ENCODE measurements at places on chromosomes 3 and 15.

DNA sequence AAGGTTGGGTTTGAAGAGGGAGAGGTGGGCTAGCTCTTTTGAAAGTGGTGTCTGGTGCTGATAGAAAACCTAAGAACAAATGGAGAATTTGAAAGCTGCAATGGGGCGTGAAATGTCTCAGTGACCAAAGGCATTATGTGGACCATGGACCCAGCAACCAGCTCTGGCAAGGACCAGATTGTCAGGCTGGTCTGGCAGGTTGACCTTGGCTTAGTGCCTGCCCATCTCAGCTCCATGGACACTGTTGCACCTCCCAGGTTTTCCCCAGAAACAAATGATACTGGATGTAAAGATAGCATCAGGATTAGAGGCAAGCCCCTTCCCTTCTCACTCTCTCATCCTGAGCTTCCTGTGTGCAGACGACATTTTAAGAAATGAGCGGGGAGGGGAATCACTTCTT lies 302.9 kb upstream of the LRRFIP2 start:
- no peak for DNase-seq

- DNase-seq = peak; percentile 18
Measured at GRCh38 chr15:29003191-29003839, 117.5 kb downstream of the APBA2 start.

DNA sequence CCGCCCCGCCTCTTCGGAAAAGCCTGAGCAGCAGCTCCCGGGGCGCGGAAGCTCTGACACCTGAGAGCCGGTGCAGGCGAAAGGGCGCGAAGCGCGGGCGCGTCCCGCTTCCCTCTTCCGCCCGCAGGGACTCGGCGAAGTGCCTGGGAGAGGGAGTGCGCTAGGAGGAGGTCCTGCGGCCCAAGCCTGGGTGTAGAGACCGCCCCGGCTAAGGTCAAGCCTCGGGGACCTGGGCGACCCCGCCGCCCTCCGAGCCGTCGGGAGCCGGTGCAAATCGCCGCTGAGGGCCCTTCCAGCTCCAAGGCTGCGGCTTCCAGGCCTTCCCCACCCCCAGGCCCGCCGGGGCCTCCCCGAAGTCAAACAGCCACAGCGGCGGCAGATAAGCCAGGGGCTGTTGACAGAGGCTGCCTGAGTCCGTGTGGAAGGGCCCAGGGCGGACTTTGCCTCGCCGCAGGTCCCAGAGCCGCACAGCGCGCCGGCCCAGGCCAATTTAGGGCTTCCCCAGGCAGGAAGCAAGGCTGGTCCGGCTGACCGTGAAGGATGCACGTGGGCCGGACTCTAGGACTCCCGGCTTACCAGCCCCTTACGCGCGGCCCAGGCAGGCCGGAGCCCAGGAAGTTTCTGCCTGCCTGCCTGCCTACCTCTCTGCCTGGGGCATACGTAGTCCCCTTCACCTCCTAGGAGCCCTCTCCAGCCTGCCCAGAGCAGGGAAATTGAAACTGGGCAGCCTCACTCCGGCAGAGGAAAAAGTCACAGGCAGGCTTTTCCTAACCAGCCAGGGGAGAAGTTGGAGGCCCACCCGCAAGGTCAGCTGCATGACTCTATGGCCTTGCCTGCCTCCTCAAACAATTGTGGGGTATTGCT lies 2.3 kb downstream of the ITPKA start:
- no peak for DNase-seq

- DNase-seq = no peak
Measured at GRCh38 chr3:124781476-124782376, 51.5 kb downstream of the UMPS start.

DNA sequence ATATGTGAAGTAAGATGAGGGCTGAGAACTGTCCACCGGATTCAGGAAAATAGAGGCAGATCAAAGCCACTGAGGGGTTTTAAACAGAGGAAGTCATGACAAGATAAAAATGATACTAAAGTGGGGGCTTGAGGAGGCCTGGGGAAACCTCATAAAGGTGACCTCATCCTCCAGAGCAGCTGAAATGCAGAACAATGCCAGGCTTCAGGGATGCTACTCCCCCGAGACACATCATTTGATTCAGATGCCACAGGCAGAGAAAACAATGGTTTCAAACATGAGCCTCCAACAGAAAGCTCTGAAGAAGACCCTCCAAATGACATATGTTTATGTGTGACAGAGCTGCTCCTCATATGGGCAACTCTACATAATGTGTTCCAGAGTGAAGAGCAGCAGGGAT lies 6.4 kb downstream of the CFAP20DC start:
- no peak for DNase-seq

- DNase-seq = no peak
Measured at GRCh38 chr3:140165781-140166180, 230.8 kb downstream of the CLSTN2 start.

- no peak for DNase-seq
Measured at GRCh38 chr3:116263842-116264545, 181.3 kb downstream of the LSAMP start.

DNA sequence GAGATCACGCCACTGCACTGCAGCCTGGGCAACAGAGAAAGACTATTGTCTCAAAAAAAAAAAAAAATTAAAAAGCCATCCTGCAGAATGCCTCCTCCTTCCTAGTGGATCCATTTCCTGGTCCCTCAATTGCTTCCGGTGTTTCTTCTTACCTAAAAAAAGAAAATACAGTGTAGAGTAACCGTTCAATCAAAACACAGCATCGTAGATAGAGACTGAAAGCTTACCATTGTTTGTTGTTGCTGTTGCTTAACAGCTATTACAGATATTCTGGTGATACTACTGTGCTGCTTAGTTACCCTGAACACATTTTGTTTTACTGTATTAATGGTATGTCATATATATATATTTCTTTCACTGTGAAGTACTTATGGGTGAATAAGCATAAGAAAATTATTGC lies 105.5 kb upstream of the LRRFIP2 start:
- DNase-seq = no peak

DNA sequence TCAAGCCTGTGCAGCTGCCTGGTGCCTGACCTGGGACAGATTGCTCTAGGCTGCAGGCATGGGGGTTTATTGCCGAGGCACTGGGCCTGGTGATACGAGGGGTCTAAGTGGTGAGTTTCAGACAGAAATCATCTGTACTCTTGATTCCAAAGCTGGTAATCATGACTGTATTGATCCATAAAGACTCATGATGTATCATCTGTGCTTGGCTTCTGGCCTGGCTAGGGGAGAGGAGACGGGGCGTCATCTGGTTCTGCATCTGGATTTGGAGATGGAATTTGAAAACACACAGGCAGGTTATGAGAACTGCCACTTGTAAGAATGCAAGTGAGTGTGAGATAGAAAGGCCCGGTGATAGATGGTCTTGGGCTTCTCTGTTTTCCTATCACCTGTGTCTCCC lies 337.4 kb upstream of the C2CD4B start:
- DNase-seq = no peak

DNA sequence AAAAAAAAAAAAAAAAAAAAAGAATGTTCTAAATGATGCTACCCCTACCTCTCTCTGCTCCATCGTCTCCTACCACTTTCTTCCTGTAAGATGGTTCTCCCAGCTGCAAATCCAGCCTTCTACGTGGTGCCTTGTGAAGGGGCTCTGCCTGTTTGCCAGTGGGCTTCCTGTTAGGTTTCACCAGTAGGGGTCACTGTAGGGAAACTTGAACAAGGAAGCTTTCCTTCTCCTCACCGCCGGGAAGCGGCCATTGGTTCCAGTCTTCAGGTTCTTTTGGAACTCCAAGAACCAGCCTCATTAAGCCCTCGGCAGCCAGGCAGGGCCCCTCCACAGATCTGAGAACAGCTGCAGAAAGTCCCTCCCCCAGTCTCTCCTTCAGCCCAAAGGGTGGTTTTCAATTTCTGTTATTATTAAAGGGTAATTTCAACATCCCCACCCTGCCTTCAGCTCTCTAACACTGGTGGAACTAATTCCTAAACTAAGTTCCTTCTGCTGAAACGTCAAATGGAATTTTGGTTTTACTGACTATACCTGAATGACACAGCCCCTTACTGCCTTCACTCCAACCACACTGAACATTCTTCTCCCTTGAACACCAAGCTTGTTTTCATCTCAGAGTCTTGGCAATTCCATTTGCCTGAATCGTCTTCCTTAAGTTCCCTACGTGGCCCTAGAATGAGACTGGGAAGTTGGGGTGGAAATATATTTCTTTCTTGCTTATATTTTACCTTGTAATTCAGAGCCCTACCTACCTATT lies 13.5 kb downstream of the MCCC1 start:
- DNase-seq = peak; percentile 29

GRCh38 chr3:140097874-140098635 lies 163.1 kb downstream of the CLSTN2 start:
- DNase-seq = no peak

DNA sequence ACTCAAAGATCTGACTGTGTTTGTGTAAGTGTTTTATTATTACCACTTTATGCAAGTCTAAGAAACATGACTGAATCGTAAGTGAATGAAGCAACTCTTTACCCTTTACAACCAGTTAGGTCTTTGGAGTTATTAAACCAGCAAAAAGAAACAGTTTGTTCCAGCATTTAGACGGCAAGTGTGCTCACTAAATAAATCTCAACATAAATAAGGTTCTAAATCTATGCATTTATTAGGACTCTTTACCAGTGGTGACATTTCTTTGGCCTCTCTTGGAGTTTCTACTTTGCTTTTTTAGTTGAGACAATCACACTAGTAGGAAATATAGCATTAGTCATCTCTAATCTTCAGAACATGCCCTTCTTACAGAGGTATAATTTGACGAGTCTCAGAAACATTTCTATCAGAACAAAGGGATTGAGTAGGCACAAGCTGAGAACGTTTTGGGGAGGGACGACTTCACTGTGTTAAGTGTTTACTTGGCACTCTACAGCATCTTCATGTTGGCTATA lies 739.9 kb upstream of the NR2F2 start:
- DNase-seq = no peak

DNA sequence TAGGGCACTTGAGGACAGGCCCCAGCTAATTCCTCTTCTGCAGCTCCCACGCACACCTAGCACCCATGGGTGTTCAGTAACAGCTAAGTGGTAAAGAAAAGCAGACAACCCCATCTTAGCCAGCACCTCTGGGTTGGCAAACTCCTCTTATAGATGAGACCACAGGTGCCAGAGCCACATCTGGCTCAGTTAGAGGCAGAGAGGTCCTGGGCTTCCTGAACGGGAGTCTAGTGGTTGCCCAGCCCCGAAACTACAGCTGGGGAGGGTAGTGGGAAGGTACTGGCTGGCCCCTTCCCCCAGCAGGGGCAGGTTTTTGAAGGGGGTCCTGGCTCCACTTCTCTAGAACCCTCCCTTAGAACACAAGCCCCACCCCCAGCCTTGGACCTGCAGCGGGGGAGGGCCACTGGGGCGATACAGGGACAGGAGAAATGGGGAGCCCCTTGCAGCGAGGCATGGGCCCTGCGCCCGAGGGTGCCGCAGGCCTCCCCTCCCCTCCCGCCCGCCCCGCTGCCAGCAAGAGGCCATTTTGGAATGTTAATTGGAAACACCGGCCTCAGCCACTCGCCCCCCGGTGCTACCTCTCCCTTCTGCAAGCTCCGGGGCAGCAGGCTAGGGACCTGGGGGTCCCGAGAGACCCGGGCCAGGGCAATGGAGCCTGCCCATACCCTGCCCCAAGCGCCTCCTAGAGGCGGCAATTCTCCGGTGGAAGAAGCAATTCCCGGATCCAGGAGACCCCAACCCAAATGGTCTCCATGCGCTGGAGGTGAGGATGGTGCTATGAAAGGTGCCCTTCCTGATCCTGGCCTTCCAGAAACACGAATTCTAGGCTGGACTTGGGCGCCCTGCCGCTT lies 1.5 kb downstream of the DUSP7 start:
- DNase-seq = peak; percentile 43

- DNase-seq = peak; percentile 18
Measured at GRCh38 chr3:197289726-197290125, 8.7 kb downstream of the DLG1 start.

- DNase-seq = no peak
Measured at GRCh38 chr3:49641292-49641691, 32.9 kb upstream of the APEH start.

- DNase-seq = no peak
Measured at GRCh38 chr15:84937144-84937543, 44.5 kb upstream of the PDE8A start.

GRCh38 chr3:134833453-134834163 lies 38.5 kb downstream of the EPHB1 start:
- no peak for DNase-seq

- no peak for DNase-seq
Measured at GRCh38 chr3:122246199-122246598, 62.7 kb downstream of the CASR start.

- DNase-seq = no peak
Measured at GRCh38 chr3:137332297-137332696, 374.5 kb downstream of the IL20RB start.

- DNase-seq = peak; percentile 31
Measured at GRCh38 chr15:38530113-38530512, 34.5 kb downstream of the RASGRP1 start.

DNA sequence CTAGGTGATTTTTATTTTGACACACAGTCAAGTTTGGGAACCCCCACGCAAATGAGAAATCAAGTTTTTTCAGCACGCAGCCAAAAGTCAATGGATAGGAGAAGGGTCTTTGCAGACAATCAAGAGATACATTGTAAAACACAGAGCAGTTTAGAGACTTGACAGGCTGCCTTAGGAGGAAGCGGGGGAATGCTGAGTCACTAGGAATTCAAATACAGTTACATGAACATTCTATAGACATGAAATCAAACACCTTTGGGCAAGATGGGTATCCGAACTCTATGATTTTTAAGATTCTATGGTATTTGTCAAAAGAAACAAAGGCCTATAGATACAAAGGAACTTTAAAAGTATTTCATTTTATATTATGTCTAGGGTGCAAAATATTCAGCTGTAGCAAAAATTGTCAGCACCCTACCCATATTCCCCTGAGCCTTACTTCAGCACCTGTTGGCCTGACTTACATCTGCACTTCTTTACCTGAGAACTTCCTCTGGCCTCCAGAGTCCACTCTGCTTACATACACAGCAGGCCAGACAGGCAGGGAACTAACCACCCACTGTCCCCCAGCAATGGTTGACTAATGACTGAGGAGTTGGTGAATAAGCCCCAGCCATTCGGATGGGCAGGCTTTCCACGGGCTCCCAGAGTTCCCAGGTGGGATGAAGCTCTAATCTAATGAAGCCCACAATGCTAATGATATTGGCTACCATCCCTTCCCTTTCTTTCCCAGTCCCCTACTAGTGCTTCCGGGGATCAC lies 289.3 kb upstream of the RORA start:
- peak; percentile 2 for DNase-seq

GRCh38 chr15:80595396-80595795 lies 99.7 kb upstream of the ABHD17C start:
- DNase-seq = peak; percentile 17

DNA sequence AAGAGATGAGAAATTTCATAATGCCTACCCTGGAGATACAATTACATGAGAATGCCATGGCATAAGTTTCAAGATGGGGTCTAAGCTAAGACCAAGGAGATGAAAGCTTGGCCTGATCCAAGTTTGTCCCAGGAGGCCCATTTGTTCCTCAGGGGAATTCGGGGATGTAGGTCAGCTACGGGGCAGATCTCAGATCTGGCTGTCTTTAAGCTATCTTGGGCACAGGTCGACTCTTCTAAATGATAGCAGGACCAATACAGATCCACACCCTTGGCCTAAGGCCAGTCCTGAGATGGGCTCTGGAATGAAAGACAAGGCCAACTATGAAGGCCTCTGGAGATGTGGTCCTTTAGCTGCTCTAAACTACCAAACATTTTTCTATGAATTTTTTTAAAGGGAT lies 16.6 kb downstream of the ABI3BP start:
- no peak for DNase-seq

GRCh38 chr3:158737976-158738615 lies 5.8 kb upstream of the RARRES1 start:
- DNase-seq = no peak

GRCh38 chr3:66372681-66373350 lies 128.0 kb downstream of the LRIG1 start:
- peak; percentile 34 for DNase-seq

- DNase-seq = peak; percentile 94
Measured at GRCh38 chr3:100002599-100003350, 111.5 kb downstream of the FILIP1L start.

Measured in EL (cell line).